ENCODE measurements at places on chromosomes 4 and X.

GRCh38 chr4:98305576-98305975 is 44.4 kb downstream of the RAP1GDS1 start:
- no peak for DNase-seq

GRCh38 chrX:40987413-40987812 is 97.8 kb upstream of the USP9X start:
- no peak for DNase-seq

GRCh38 chr4:1204286-1204827 is 32.0 kb upstream of the SPON2 start:
- no peak for DNase-seq

DNA sequence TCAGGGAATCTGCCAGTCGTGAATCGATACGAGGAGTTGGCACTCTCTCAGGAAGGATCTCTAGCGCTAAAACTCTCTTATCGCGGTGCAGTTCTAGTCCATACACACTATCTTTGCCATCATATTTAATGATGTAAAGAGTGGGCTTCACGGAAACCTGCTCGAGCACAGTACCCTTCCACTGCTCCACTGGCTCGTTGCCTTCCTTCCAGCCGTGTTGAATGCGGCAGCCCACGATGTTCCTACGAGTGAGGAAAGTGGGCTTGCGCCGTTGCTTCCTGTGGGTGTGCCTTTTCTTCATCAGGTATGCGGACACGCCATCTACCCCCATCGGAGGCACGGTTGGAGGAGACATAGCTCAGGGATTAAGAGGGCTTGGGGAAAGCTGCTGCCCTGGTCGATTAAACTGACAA is 661 bp downstream of the SPIN4 start:
- DNase-seq: no peak

- DNase-seq: no peak
Observed at GRCh38 chrX:96433409-96434077, 251.1 kb upstream of the DIAPH2 start.

GRCh38 chr4:122785099-122785498 is 41.5 kb upstream of the FGF2 start:
- DNase-seq: no peak

Data from BJ (cell line).